GM20000 (cell line): ENCODE measurements at places on chromosomes 7 and 10.

DNA sequence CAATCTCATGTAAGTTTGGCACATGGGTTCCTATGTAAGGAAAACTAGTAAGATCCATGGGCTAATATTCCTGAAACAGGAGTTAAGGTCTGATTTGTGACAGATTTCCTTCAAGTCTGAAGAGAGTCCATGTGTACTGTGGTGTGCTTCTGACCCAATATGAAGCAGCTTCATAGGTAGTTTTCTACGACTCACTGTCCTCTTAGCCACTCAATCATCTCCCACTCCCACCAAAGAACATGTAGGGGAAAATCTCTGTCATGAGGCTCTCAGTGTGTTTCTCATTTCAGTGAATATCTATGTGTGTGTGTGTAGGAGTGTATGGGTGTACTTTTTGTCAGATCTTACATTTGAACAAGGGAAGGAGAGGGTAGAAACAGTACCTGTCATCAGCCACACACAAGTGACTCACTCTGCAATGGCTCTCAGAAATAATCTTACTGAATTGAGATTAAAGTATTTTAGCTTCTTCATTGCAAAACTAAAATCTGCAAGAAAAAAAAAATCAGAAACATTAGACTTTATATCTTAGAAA is 31.1 kb downstream of the RELN start:
- no peak for DNase-seq

DNA sequence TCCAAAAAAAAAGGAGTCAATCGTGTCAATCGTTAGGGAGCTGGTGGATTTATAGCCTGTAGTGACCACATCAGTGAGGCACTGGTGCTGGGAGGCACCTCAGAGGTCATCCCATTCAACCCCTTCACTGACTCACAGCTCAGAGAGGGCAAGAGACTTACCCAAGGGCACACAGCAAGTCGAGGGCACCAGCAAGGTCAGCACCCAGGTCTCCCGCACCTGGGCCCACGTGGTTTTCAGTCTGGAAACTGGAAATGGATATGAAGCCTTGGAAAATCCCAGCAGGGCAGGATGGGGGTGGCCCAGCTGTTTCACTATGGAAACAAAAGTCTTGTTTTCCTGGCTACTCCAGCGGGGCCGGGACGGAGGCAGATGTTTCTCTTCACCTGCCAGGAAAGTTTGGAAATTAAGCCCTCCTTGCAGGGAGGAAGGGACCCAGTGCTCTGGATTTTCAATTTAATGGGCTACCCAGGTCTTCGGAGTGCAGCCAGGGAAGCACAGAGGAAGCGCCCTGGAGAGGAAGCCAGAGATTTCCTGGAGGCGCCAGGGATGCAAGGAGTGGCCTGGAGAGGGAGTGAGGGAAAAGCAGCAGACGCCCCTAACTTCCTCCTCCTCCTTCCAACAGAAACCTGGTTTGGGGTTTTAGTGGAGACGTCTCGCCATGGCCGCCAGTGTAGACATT is 157.2 kb upstream of the TNRC18 start:
- DNase-seq: no peak

- DNase-seq: peak; percentile 11
Measured at GRCh38 chr10:870564-871166, 60.8 kb downstream of the LARP4B start.

- DNase-seq: no peak
Measured at GRCh38 chr10:128885573-128886555, 581.2 kb upstream of the MGMT start.

GRCh38 chr7:13908667-13909397 is 80.6 kb downstream of the ETV1 start:
- no peak for DNase-seq

GRCh38 chr7:44974549-44974948 is 4.3 kb downstream of the MYO1G start:
- no peak for DNase-seq

GRCh38 chr10:86083206-86083605 is 283.4 kb downstream of the GRID1 start:
- no peak for DNase-seq

- no peak for DNase-seq
Measured at GRCh38 chr7:113727486-113727885, 191.3 kb downstream of the PPP1R3A start.

DNA sequence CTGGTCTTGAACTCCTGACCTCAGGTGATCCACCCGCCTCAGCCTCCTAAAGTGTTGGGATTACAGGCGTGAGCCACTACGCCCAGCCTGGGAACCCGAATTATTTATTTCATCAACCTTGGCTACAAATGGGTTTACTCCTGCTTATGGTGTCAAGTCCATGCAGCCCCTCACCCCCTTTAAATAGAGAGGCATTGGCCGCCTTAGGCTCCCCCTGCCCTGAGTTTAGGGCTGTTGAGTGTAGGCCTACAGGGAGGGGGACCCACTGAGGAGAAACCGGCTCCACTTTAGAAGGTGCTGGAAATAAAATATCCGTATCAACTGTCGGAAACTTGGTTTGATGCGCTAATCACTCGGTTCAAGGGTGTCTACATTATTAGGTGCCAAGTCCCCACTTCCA is 8.7 kb upstream of the SP8 start:
- DNase-seq: no peak

DNA sequence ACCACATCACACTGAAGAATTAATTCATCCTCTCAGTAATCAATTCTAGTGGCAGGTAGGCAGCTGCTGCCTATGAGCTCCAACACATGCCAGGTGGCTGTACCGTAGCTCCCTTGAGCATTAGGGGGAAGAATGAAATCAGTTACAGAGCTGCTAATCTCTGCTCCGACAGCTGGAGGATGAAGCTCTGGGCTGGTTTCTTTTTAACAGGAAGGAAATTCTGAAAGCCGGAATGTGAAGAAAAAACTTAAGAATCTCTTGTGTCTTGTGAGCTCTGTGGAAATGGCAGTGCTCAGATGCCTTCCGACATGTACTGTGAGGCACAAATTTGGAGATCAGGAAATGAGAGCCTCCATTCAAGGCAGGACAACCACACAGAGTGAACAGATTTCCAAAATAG is 2.8 kb upstream of the AHCYL2 start:
- DNase-seq: no peak

GRCh38 chr7:30789334-30789711 is 18.1 kb downstream of the MINDY4 start:
- no peak for DNase-seq

DNA sequence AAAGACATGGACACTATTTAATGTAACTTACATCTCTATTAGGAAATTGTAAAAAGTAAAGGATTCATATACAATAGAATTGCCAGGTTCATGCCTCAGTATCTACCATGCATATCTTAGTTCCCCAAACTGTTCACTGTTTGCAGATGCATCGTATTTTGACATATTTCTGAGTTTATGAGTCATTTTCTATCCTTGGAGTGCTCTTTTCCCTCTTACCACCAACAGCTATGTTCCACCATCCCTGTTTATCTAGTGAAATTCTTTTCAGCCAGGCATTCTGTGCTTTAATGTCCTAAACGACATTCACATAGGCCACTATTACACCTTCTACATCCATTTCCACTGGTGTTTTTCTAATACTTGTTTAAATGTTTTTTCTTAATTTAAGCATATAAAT is 139.4 kb upstream of the HPS1 start:
- no peak for DNase-seq
